ENCODE measurements at places on chromosomes 7 and 10. TPM values are rescaled to one million over a fixed set of nuclear protein-coding genes. Genes with fewer than 3 reads are reported as not detected.

Gene CLCN1
- 0.79 TPM for total RNA-seq

Gene PALD1
- 10.7 TPM for total RNA-seq

DNA sequence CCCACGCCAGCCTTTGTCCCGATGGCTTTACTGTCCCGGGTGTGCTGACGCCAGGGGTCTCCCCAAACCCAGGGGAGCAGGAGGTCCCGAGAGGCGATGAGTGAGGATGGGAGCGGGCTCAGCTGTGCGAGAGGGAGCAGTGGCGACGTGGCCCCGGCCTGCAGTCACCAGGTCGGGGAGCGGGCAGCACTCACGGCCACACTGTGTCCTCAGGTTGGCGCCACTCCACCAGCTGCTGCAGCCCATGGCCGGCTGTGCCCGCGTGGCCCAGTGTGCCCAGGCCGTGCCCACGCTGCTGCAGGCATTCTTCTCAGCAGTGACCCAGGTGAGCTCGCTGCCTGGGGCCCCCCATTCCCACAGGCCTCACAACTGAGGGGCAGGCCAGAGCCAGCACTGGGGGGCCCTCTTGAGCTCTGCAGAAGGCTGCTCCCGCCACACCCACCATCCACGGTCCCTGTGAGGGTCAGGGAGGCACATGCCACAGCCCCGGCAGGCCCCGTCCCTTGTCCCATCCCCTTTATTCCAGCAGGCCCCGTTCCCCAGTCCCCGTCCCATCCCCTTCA, 13.3 kb downstream of the AP5Z1 start:
- no peak for DNase-seq

- no peak for DNase-seq
These were observed 43.4 kb upstream of the AGBL3 start for GRCh38 chr7:134942690-134943466.

DNA sequence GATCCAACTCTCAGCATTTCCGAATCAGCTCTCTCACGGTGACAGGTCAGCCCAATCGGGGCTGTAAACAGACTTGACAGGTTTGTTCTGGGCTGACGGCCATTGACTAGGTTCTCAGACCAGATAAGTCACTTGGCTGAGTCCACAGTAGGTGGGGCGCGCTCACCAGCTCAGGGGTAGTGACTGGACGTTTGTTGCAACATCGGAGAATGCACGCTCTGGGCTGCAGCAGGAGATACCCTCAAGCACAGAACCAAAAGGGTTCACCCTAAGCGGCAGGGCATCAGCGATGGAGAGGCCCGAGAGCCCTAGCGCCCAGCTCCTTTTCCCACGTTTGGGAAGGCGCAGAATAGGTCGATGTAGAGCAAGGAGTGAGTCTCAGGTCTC, 1.8 kb downstream of the KLLN start:
- peak; percentile 75 for DNase-seq

DNA sequence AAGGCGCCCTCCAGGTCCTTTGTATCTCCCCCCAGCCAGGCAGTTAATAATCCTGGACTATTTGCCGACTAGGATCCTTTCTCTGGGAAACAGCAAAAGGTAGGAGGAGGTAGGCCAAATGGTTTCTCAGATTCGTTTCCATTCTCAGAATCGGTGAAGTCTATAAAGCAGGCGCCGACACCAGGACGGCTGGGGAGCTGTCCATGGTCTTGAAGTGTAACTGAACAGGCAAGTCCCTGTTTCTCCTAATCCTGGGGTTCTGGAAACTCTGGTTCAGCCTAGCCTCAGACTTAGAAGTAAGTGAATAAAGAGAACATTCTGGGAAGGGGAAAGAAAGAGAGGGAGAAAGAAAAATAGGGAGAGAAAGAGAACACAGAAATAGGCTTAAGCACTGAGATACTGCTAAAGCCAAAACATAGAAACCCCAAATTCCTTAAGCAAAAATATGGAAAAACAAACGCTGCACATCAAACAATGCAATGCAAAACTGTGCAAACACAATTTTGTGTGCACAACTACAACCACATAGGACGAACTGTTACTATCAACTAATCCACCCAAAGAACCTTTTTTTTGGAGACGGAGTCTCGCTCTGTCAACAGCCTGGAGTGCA, 11.1 kb upstream of the INA start:
- DNase-seq: no peak

All from omental fat pad (tissue), 4 donors.